ENCODE measurements at places on chromosomes 3 and 15. TPM values are rescaled to one million over a fixed set of nuclear protein-coding genes. Genes with fewer than 3 reads are reported as not detected.

DNA sequence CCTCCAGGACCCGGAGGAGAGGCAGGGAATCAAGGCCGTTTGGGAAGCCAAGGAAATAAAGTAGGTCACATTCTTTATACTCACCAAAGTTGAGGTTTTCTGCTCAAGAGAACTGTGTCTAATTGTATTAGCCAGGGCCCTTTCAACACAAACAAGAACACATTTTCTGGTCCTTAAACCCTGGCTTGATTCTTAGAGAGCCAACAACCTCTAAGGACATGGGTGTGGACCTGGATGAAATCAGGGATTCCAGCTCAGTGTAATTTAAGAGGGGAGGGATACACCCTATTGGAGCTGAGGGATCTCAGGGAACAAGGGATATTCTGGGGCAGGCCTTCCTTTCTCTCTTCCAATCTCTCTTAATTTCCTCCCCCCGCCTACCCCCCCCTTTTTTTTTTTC, 104.8 kb downstream of the COL6A6 start:
- no peaks in the 10 kb centered on the region for H3K36me3 ChIP-seq
- DNase-seq: no peak
- no peak overlapping the region for H3K4me3 ChIP-seq
- H3K4me1 ChIP-seq: no peaks in the 10 kb centered on the region

DNA sequence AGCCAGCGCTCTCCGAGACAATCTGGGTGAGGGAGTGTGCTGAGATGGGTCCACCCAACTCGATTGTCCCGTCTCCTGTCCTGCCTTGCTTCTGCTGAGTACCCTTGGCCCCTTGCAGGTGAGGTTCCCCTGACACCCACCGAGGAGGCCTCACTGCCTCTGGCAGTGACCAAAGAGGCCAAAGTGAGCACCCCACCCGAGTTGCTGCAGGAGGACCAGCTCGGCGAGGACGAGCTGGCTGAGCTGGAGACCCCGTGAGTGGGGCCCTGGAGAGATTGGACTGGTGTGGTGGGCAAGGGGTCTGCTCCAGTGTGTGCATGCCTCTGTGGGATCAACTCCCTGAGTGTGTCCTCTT, 23.6 kb downstream of the NBEAL2 start:
- H3K27me3 ChIP-seq: no peaks in the 10 kb centered on the region
- H3K4me1 ChIP-seq: peaks cover 3% of the 10 kb centered on the region
- H3K36me3 ChIP-seq: peaks cover 24% of the 10 kb centered on the region
- no peak for DNase-seq
- H3K4me3 ChIP-seq: no peak overlapping the region

GRCh38 chr15:101213147-101213546, 38.7 kb downstream of the CHSY1 start:
- no peak overlapping the region for H3K4me3 ChIP-seq
- peak overlapping the region; percentile 55 for H3K27ac ChIP-seq
- H3K4me1 ChIP-seq: peaks cover 32% of the 10 kb centered on the region

GRCh38 chr3:15171096-15171495, 35.0 kb upstream of the CAPN7 start:
- DNase-seq: no peak
- peaks cover 34% of the 10 kb centered on the region for H3K27me3 ChIP-seq
- no peak overlapping the region for H3K4me3 ChIP-seq
- no peak overlapping the region for H3K27ac ChIP-seq
- no peaks in the 10 kb centered on the region for H3K36me3 ChIP-seq

DNA sequence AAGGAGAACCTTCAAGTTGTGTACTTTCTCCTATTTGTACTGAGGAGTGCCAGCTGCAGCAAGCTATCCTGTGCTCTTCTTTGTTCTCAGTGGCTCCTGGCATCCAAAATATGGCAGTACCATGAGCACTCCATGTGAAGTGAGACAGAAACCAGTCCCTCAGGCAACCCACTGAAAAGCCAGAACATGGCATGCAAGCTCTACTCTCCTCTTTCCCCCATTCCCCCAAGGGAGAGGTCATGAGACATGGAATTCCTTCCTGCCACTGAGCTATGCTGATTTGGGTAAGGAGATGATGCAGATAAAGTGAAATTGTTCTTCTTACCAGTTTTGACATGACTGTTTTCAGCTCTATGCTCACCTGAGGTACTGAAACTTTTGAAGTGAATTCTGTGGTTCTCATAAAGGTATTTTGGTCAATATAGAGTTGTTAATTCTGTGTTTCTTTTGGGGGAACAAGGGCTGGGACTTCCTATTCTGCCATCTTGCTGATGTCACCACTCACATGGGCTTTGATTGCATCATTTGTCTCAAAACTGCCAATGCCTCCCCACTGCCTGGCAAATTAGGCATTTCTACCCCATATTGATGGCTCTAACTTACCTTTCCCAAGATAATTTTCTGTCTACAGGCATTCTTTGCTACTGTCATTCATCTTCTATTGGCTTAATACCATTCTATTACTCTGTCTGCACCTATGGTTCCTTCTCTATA, 22.8 kb upstream of the CEP152 start:
- H3K4me3 ChIP-seq: no peak overlapping the region
- no peak overlapping the region for H3K27ac ChIP-seq
- H3K27me3 ChIP-seq: no peaks in the 10 kb centered on the region
- no peaks in the 10 kb centered on the region for H3K36me3 ChIP-seq
- DNase-seq: no peak

- no peaks in the 10 kb centered on the region for H3K36me3 ChIP-seq
- H3K4me1 ChIP-seq: peaks cover 59% of the 10 kb centered on the region
- no peaks in the 10 kb centered on the region for H3K27me3 ChIP-seq
- DNase-seq: no peak
- H3K4me3 ChIP-seq: peak overlapping the region; percentile 63
These were observed 5.3 kb upstream of the BCL6 start for GRCh38 chr3:187750513-187751123.

DNA sequence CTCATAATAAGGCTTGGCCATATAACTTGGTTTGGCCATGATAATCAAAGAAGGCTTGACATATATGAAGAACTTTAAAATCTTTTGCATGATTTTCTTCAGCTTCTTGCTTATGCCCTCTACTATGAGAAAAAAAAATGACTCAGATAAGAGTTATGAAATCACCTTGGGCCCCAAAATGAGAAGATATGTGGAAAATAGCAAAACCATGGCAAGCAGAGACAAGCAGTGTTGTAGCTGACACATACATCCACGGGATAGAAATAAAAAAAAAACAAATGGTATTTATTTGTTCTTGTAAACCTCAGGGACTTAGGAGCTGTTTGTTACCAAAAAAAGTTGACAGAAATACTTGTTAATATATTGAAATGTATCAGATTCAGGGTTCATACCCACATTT, 614.8 kb upstream of the BCHE start:
- DNase-seq: no peak
- H3K27ac ChIP-seq: no peak overlapping the region
- H3K4me3 ChIP-seq: no peak overlapping the region
- H3K36me3 ChIP-seq: no peaks in the 10 kb centered on the region

DNA sequence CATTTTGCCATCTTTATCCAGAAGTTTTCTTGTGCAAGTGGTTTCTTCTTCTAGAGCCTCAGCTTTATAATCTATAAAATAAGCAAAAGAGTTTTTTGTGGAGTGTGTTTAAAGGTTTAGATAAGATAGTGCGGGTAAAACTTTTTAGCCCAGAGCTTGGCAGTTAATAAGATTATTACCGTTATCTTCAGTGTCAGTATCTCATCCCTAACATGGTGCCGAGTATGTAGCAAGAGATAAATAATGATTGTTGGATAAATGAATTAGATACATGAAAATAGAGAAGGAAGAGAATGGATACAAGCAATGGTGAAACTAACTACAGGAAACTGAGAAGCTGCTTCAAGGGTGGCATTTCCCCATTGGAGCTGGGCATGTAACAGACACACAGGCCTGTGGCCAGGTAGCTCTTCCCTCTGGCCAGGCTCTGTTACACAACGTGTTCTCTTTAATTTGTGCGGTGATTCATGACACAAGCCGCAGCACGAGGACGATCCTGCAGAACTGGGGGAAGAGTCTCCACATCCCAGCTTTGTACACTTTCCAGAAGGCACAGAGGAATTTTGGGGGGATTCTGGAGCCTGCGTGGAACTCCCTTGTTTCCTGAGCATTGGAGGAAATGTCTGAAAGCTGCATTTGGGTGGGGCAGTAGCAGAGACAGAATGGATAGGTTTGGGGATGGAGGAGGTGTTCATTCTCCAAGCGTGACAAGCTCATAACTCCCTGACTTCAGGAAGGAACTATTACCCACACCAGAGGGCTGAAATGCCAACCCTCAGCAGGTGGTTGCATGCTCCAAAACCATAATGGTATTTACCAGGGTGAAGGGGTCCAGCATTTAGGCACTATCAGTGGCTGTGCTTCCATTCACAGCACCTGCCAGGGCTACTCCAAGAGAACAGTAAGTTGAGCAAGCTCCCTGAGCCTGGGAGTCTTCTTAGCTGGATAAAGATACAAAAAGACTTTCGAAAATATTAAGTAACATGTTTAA, 14.2 kb upstream of the ST6GAL1 start:
- H3K4me3 ChIP-seq: no peak overlapping the region
- no peak overlapping the region for H3K27ac ChIP-seq
- H3K4me1 ChIP-seq: no peaks in the 10 kb centered on the region
- DNase-seq: no peak

DNA sequence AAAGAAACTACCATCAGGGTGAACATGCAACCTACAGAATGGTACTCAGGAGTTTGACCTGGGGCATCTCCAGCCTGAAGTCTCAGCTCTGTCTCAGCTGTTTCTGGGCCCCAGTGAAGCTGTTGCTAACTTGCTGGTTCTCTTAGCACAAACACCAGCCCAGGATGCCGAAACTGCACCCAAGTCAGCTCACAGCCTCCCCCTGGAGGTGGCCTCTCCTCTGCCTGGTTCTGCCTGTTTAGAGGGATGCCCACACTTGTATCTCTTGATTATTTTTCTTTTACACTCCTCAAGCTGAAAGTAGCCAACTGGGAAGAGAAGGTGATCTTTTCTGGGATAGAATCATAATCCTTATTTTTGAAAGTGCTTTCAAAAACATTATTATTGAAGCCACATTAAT, 289.0 kb upstream of the RASGRP1 start:
- H3K36me3 ChIP-seq: no peaks in the 10 kb centered on the region
- 0 out of 2 replicates have a peak, but pooled peaks cover 4% of the 10 kb centered on the region for H3K4me1 ChIP-seq
- no peak overlapping the region for H3K4me3 ChIP-seq
- H3K27ac ChIP-seq: no peak overlapping the region

DNA sequence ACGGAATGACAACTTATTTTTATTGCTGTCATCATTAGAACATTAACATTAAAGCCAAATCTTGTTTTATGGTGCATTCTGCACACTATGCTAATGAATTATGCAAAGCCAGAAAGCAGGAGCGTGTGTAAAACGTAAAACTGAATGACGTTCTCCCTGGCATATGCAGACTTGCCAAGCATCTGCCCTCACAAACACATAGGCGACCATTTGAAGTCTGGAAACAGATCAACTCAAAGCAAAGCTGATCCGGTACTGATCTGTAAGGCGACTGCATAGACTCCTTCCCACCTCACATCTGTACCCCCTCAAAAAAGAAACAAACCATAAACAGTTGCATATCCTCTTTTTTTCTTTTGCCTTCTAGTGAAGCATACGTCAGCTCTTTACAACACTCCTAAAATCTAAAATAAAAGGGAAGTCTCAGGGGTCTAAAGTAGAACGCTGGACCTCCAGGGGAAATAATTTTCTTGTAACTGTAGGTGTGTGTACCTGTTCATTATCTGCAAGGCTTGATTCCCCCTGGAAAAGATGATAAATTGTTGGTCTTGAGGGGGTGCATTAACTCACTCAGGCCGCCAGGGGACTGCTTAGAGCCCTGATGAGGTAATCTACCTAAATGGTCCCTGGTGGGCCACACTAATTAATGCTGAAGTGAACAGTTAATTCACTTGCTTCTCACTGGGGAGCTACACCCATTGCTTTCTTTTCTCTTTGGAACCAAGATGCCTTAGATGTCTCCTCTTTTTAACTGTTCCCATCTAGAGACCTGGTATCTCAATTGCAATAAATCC, 231.4 kb downstream of the CDIN1 start:
- H3K27me3 ChIP-seq: no peaks in the 10 kb centered on the region
- no peaks in the 10 kb centered on the region for H3K36me3 ChIP-seq
- no peak overlapping the region for H3K4me3 ChIP-seq
- DNase-seq: peak; percentile 22
- no peak overlapping the region for H3K27ac ChIP-seq

GRCh38 chr3:141686466-141687291, 51.4 kb upstream of the RNF7 start:
- H3K36me3 ChIP-seq: peaks cover 3% of the 10 kb centered on the region
- H3K4me3 ChIP-seq: no peak overlapping the region
- H3K27me3 ChIP-seq: no peaks in the 10 kb centered on the region
- no peak for DNase-seq

- peaks cover 7% of the 10 kb centered on the region for H3K27me3 ChIP-seq
- H3K36me3 ChIP-seq: no peaks in the 10 kb centered on the region
- no peak overlapping the region for H3K4me3 ChIP-seq
- H3K4me1 ChIP-seq: 0 out of 2 replicates have a peak, but pooled peaks cover 3% of the 10 kb centered on the region
- H3K27ac ChIP-seq: no peak overlapping the region
These were observed 67.0 kb downstream of the EDEM1 start for GRCh38 chr3:5254281-5255048.

DNA sequence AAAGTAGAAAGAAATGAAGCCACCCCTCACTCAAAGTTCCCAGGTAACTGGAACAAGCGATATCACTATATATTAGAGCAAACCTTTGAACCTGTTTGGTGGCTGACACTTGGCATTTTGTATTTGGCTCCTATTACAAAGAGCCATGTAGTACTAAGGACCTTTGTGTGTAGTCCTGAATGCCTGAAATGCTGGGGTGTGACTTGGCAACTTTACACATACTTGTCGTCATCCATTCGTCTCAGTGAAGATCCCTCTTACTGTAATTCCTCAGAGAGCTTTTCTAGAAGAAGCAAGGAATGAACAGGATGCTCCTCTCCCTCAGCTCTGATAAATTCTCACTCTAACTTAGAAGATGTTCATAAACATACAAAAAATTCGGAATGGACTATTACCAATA, 216.1 kb upstream of the CDIN1 start:
- DNase-seq: no peak
- no peak overlapping the region for H3K27ac ChIP-seq
- H3K36me3 ChIP-seq: no peaks in the 10 kb centered on the region
- H3K27me3 ChIP-seq: no peaks in the 10 kb centered on the region

DNA sequence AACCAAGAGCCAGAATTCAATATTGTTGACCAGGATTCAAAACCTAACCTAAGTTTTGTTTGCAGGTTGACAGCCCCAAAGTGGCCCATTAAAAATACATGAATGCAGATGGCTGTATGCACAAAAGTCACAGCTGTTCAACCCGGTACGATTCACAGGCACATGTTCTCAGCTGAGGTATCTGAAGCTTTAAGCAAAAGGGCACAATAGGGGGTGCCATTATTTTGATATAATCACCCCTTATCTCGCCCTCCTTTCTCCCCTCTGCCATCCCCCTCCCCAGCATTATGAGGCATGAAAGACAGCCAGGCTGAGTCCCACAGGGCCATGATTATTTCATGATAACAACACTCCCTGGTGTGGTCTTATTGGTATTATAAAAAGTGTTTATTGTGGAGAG, 264.9 kb downstream of the EBLN2 start:
- DNase-seq: no peak
- H3K4me1 ChIP-seq: no peaks in the 10 kb centered on the region
- peaks cover 3% of the 10 kb centered on the region for H3K36me3 ChIP-seq
- no peak overlapping the region for H3K27ac ChIP-seq
- no peaks in the 10 kb centered on the region for H3K27me3 ChIP-seq
- no peak overlapping the region for H3K4me3 ChIP-seq

Gene POLQ
- total RNA-seq: 16.8 TPM

Gene CELSR3
- 27.9 TPM for total RNA-seq
